NCI-H1105 (cell line): ENCODE measurements at places on chromosomes 2 and 18.

DNA sequence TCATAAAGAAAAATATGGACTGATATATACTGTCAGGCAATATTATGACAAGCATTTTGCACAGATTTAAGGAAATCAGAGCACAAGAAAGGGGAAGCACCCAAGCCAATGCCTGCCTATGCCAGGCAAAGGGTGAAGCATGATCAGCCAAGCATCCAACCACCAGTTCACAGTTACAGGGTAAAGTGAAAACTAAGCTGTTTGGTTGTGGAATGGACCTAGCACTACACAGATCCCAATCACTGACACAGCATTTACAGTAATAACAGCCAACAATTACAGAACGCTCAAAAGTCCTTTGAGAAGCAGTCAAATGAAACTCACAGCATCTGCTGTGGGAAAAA is 90.3 kb downstream of the SP3 start:
- no peak for DNase-seq

DNA sequence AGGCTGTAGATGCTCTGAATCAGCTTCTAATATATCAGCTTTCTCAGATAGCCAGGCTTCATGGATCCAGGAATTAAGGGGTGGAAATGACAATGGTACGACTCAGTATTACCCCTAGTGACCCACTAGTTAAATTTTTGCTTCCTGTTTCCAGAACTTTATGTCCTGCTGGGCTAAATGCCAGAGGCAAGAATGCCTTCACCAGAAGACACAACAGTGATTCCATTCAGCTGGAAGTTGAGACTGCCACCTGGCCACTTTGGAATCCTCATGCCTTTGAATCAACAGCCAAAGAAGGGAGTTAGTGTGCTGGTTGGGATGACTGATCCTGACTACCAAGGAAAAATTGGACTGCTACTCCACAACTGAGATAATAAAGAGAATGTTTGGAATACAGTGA is 239.1 kb downstream of the ASXL3 start:
- DNase-seq = no peak

DNA sequence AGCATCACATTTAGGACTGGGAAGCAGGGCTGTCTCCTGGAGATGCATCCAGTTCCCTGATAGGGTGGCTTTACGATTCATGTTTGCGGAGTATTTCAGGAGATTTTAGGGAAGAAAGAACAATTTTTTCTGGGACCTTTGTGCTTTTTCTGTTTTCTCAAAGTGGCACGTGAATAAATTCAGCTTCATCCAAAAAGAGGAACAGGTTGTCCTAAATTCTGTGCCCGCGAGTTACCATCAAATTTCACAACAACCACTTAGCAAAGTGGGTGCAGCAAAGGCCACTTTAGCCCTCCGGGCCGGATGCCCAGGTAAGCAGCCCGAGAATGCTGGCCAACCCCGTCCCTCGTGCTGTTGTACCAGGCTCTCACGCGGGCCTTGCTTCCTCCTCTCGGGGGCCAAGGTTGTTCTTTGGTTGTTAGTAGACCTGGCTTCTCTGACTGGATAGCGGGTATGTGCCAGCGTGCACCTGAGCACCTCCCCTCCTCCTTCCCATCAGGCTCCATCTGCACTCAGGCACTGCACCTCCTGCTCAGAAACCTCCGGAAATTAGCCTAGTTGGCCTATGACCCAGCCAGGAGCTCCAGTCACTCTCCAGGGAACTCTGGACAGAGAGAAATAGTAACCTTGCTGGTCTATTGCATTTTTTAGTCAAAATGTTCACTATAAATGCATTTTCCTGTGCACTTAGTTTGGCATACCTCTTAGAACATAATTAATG is 83.0 kb downstream of the CMPK2 start:
- DNase-seq = no peak

GRCh38 chr2:127626917-127627739 is 18.8 kb upstream of the GPR17 start:
- DNase-seq = no peak

DNA sequence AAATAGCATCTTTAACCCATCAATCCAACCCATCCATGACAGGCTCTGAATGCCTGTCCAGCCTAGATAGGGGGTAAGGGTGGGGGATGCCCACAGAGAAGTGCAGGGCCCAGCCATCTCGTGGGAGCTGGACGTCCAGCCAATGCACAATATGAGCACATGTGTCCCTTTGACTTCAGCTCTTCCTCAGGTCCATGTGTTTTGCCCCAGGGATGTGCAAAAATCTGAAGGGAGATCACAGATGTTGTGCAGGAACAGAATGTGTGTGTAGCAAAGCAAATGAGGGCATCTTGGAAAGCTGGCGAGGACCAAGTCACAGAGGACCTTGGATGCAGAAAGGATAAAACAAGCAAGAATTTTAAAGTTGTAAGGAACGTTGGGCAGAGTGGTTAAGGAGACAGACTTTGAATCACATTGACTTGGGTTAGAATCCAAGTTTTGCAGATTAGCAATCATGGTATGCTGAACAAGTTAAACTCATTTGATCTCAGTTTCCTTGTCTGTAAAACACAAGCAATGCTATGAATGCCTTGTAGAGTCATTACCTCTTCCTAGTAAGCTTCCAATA is 104.5 kb downstream of the TTC32 start:
- no peak for DNase-seq

- no peak for DNase-seq
These were observed 5.4 kb downstream of the FBXO15 start for GRCh38 chr18:74142252-74142651.

GRCh38 chr2:68420254-68420910 is 46.7 kb downstream of the FBXO48 start:
- no peak for DNase-seq

GRCh38 chr2:111168528-111169239 is 48.0 kb downstream of the BCL2L11 start:
- no peak for DNase-seq

GRCh38 chr2:33190393-33190937 is 243.7 kb downstream of the LTBP1 start:
- DNase-seq = no peak

- no peak for DNase-seq
These were observed 7.2 kb upstream of the CCDC74A start for GRCh38 chr2:131520526-131520925.
